Renal cortical epithelial cell (primary cell): ENCODE measurements at places on chromosomes 11 and 22. TPM values are rescaled to one million over a fixed set of nuclear protein-coding genes. Genes with fewer than 3 reads are reported as not detected.

MFRP gene
- total RNA-seq: not detected in 2 replicates

CTSF gene
- 6.6 and 46.7 TPM in 2 replicates for total RNA-seq

PATE4 gene
- not detected in 2 replicates for total RNA-seq

TNNI2 gene
- not detected in 2 replicates for total RNA-seq

ZBTB44 gene
- 29.3 and 94.3 TPM in 2 replicates for total RNA-seq

RCOR2 gene
- 0.35 and 1.6 TPM in 2 replicates for total RNA-seq

CCDC157 gene
- 2.6 and 12.1 TPM in 2 replicates for total RNA-seq

NCF4 gene
- total RNA-seq: not detected in 2 replicates

SLC17A6 gene
- not detected in 2 replicates for total RNA-seq

KRTAP5-10 gene
- total RNA-seq: not detected in 2 replicates

CD151 gene
- 831 and 921 TPM in 2 replicates for total RNA-seq

OR51B4 gene
- total RNA-seq: not detected in 2 replicates

ANO3 gene
- not detected in 2 replicates for total RNA-seq

KRTAP5-8 gene
- total RNA-seq: not detected in 2 replicates

FLRT1 gene
- total RNA-seq: 0.05 TPM in 1 of 2 replicates, not detected in the other

FREY1 gene
- 0.70 TPM in 1 of 2 replicates, not detected in the other for total RNA-seq

THY1 gene
- total RNA-seq: 15.3 and 20.7 TPM in 2 replicates

EP300 gene
- total RNA-seq: 15.5 and 168 TPM in 2 replicates

SLC7A4 gene
- total RNA-seq: 0.20 TPM in 1 of 2 replicates, not detected in the other

CDHR5 gene
- 0.15 TPM in 1 of 2 replicates, not detected in the other for total RNA-seq

IFITM10 gene
- 0.80 TPM in 1 of 2 replicates, not detected in the other for total RNA-seq

MPZL3 gene
- 15.8 and 41.8 TPM in 2 replicates for total RNA-seq

VSIG10L2 gene
- total RNA-seq: not detected in 2 replicates

VSTM5 gene
- total RNA-seq: 0.17 and 0.70 TPM in 2 replicates
